Germinal center (tissue), 1 donor: ENCODE measurements at places on chromosomes 13 and 19.

DNA sequence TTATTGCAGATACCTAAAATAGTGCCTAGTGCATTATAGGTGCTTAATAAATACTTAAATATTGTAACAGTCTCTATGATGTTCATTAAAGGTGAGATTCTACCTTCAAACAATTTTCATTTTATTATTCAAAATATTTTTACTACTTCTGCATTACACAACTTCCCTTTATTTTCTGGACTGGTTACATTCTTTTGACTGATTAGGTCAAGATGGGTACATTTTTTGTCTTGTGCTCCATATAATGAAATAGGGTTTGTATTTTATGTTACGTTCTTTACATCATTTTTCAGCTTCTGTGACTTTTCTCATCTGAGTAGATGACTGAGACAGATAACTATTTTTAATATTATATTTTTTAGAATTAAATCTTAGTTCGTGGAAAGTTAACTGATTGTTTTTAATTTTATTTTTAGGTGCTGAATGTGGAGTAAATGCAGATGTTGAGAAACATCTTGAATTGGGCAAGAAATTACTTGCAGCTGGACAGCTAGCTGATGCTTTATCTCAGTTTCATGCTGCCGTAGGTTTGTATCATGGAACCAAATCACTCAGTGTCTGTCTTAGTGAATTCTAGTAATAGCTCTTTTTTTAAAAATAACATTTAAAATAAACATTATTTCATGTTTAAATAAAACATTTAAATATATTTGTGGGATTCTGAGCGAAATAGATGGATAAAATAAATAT lies 32.0 kb downstream of the DNAJC3 start:
- DNase-seq = no peak

DNA sequence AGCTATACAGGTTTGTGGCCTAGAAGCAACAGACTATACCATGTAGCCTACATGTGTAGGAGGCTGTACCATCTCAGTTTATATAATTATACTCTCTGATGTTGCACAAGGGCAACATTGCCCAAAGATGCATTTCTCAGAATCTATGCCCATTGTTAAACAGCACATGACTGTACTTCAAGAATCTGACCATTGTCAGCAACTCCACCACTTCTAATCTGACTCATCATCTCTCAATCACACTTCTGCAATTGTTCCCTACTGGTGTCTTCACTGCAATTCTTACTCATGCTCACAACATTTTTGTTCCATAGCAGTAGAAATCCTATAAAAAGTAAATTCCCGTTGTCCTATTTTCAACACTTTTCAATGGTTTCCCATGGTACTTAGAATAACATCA lies 63.9 kb upstream of the ATXN8OS start:
- DNase-seq = no peak

DNA sequence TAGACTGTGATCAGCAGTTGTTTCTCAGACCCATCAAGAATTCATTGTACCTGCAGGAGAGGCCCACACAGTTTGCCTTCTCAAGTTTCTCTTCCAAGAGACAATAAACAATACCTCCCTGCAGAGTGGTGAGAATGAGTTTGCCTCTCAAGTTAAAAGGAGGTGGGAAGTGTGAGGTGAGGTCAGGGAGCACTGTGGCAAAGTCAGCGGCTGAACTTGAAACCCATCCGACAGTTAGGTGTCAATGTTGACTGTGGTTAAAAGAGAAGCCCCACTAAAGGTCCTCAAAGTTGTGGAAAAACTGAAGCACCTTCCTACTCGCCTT lies 72.9 kb upstream of the TSC22D1 start:
- DNase-seq = no peak

DNA sequence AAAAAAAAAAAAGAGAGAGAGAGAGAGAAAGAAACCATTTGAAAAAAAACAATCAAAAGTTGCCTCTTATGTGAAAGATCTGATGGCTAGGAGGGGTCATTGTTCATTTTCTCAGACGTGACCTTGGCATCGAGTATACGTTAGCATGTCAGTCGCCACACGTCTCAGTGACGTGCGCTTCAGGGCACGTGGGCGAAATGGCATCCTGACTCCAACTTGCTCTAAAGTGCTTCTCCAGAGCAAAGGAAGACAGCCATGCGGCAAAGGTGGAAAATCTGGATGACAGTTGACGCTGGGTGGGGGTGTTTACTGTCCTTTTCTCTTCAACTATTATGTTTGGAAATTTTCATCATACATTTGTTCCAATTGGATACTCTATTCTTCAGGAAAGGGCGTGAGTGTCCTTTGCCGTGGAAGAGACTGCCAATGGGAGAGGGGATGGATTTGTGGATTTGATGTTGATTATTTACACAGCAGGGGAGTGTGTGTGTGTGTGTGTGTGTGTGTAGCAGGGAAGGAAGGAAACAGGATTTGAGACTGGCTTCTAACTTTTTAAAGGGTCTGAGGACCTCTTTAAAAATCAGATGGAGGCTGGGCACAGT lies 25.0 kb downstream of the KLF2 start:
- no peak for DNase-seq

DNA sequence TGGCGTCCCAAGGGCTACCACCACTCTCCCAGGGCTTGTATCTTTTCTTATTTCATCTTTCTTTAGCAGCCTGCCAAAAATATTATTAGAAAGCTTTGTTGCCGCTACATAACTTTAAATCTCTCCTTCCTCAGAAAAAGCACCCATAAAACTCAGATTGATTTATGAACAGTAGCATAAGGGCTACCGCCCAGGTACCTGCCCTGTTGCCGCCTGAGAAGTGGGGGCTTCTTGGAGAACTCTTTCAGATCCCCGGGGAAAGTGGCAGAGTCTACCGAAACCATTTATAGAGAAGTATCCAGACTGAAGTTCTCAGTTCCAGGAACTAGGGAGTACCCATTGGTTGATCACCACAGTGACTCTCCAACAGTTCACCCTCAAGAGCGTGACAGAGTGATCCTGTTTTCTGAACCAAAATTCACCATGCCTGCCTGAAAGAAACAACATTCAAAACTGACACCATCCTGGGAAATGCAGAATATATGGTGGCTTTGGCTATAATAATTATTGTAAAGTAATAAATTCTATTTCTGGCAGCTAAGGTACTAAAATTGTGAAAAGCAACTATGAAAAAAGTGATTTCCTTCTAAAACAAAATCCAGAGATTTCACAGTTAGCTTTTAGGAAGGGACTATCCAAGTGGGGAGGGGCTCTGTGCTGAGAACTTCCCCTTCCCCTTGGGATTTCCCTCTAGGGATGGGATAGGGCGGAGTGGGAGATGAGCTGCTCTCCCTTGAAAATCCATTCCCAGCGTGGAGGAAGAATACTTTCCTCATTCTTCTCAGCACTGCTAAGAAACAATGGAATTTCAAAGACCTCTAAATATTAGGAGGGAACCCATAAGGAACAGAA lies 877 bp upstream of the N4BP2L1 start:
- peak; percentile 16 for DNase-seq

- DNase-seq = no peak
These were observed 34.3 kb downstream of the ELF1 start for GRCh38 chr13:40984668-40985366.
